NCI-H2029 (cell line): ENCODE measurements at places on chromosomes 3 and 15.
A peak's percentile ranks its signal among the peaks of the same experiment; 100 is the strongest.

GRCh38 chr15:96369825-96370621 lies 39.5 kb downstream of the NR2F2 start:
- DNase-seq: no peak

GRCh38 chr15:39195961-39196486 lies 384.9 kb upstream of the THBS1 start:
- no peak for DNase-seq

GRCh38 chr15:60091157-60091556 lies 87.0 kb downstream of the FOXB1 start:
- DNase-seq: no peak

GRCh38 chr15:78872155-78872971 lies at the start of gene MORF4L1:
MORF4L1 (plus strand) TSS chr15:78872890; CDS start chr15:78873018, 128 bp downstream.
- DNase-seq: peak; percentile 69

DNA sequence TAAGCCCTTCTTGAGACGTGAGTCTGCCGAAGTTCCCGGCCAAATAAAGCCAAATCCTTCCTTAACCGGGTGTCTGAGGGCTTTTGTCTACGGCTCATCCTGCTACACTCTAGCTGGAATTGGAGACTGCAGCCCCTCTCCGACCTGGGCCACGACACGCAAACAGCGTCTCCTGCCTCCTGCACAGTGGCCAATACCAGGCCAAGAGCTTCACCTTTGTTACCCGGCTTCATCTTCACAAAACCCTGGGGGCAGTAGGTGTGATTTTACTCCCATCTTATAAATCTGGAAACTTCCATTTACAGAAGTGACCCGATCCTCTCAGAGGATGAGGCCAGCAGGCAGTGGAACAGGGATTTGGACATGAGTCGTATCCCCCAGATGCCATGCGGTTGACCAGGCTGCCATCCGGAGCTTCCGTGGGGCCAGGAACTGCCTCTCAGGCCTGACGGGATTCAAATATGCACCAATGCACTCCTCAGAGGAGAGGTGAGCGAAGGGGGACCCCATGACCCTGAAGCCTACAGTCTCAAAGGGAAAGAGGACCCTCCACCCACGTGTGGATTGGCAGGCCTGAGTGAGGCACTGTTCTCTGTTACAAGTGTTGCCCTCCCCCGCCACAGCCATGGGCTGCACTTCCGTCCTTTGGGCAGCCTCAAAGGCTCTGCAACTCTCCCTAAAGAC lies 53.2 kb upstream of the KLF13 start:
- DNase-seq: no peak

- no peak for DNase-seq
These were observed 17.1 kb upstream of the MRPS22 start for GRCh38 chr3:139326707-139327106.

DNA sequence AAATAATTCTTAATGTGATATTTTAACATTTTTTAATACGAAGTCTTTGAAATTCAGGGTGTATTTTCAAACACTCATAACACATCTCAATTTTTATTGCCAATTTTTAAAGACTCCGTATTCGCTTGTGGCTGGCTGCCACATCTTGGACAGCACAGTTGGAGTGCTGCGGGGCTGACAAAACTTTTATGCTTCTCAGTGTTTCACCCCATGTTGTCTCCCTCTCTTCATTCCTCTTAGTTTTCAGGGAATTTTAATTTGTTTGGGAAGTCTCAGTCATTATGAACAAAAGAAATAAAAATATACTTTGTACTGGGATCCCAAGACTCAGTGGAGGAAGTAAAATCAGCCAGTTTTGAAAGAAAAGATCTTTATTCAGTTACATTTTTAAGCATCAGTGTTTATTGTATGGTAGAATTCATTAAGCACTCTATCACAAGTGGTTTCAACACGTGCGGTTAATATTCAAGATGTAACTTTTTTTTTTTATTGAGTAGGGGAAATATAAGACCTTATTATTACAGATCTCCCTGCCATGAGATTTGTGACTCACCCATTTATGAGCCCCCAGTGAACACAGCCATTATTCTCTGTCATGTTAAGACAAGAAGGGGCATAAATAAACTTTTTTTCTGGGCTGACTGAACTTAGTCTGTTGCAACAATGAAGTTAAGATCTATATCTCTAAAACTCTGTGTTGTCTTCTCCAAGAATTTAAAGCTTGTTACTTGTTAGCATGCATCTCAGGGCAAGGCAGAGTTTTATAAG lies 26.8 kb downstream of the KAT2B start:
- no peak for DNase-seq

- DNase-seq: no peak
These were observed 66.6 kb downstream of the ARIH1 start for GRCh38 chr15:72540606-72541237.

- DNase-seq: no peak
These were observed 10.0 kb downstream of the NT5DC2 start for GRCh38 chr3:52523386-52524257.

- no peak for DNase-seq
These were observed 57.7 kb downstream of the SUMF1 start for GRCh38 chr3:4409415-4409814.

- DNase-seq: no peak
These were observed 158.8 kb downstream of the POLR2M start for GRCh38 chr15:57865294-57865693.

DNA sequence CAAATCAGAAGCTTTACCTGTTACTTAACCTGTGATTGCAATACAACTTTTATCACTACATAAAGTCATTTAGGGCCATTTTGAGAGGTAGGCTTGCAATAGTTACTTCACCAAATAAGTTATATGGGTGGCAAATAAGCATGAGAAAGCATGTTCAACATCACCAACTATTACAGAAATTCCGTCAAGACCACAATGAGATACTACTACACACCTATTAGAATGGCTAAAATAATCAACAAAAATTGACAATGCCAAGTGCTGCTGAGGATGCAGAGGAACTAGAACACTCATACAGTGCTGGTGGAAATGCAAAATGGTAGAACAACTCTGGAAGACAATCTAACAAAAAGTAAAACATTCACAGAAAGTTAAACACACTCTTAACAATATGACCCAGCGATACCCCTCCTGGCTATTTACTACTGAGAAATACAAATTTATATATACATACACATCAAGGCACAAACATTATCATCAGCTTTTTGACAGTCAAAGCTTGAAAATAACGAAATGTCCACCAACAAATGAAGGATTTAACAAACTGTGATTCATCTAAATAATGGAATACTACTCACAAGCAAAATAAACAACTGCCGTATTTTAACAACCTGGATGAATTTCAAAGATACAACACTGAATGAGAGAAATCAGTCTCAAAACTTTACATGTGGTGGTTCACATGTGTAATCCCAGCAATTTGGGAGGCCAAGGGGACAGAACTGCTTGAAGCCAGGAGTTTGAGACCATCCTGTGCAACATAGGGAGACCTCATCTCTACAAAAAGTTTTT lies 82.9 kb downstream of the MYO9A start:
- no peak for DNase-seq

DNA sequence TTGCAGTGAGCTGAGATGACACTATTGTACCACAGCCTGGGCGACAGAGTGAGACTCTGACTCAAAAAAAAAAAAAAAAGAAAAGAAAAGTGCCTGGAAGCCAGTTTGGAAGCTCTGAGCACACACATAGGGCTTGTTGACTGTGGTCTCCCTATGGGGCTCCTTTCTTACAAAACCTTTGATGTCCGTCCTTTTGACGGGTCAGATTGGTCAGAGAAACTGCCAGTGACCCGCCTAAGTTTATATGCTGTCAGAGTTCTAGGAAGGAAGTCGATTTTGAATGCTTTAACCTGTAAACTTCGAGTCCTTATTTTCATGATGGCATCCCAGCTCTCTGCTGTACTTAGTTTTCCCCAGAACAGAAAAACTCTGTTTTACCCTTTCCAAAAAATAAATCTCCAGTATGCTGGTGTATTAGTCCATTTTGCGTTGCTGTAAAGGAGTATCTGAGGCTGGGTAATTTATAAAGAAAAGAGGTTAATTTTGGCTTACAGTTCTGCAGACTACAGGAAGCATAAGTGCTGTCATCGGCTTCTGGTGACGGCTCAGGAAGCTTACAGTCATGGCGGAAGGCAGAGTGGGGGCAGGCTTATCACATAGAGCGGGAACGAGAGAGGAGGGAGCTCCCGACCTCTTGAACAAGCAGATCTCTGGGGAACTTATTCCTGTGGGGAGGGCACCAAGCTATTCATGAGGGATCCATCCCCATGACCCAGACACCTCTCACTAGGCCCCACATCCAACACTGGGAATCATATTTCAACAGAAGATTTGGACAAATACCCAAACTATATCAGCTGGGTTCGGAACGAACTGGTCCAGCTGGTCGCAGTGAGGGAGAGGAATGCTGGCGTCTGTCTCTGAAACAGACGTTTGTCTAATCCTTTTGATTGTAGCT lies 72.3 kb downstream of the LMLN start:
- DNase-seq: no peak

GRCh38 chr15:31439328-31439727 lies 112.7 kb downstream of the KLF13 start:
- DNase-seq: no peak

- DNase-seq: no peak
These were observed 368.4 kb upstream of the IL12A start for GRCh38 chr3:159620281-159620680.

GRCh38 chr3:72043204-72044133 lies 258.5 kb upstream of the PROK2 start:
- no peak for DNase-seq

GRCh38 chr3:129636082-129636481 lies 29.6 kb upstream of the PLXND1 start:
- no peak for DNase-seq

GRCh38 chr15:95853350-95853749 lies 477.1 kb upstream of the NR2F2 start:
- no peak for DNase-seq

DNA sequence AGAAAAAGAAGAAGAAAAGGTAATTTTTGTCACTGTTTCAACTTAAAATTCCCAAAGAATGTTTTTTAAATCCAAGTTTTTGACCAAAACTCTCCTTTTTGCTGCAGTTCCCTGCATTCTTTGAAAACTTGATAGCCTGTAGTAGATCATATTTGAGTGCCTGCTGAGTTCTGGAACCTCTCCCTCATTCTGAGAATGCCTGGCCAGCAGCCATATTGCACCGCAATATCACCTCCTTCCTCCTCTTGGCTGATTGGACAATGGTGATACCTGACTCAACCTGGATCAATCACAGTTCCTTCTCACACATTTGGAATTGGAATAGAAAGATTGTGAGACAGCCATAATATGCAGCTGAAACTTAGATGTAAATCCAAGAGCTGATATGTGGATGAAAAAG lies 97.6 kb upstream of the GAP43 start:
- no peak for DNase-seq
